Stimulated activated naive CD4-positive, alpha-beta T cell treated with Interleukin-2 at 50 U/mL for 16 hours (primary cell): ENCODE measurements at places on chromosomes 11 and 22.

GRCh38 chr22:23119494-23120414, 22.0 kb downstream of the RSPH14 start:
- peak; percentile 54 for DNase-seq

- no peak for DNase-seq
Measured at GRCh38 chr22:48807155-48807554, 1020.5 kb downstream of the BRD1 start.

DNA sequence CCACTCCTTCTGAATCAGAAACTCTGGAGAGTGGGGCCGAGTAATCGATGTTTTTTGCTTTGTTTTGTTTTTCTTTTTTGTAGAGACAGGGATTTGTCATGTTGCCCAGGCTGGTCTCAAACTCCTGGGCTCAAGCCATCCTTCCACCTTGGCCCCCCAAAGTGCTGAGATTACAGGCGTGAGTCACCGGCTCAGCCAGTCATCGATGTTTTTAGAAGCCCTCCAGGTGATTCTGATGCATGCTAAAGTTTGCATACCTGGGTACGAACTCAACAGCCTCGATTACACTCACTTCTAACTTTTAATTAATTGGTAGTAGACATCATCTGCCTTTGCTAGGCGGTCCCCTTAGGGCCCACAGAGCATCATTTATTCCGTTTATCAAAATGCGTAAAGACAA, 50.3 kb downstream of the C11orf71 start:
- DNase-seq = no peak

DNA sequence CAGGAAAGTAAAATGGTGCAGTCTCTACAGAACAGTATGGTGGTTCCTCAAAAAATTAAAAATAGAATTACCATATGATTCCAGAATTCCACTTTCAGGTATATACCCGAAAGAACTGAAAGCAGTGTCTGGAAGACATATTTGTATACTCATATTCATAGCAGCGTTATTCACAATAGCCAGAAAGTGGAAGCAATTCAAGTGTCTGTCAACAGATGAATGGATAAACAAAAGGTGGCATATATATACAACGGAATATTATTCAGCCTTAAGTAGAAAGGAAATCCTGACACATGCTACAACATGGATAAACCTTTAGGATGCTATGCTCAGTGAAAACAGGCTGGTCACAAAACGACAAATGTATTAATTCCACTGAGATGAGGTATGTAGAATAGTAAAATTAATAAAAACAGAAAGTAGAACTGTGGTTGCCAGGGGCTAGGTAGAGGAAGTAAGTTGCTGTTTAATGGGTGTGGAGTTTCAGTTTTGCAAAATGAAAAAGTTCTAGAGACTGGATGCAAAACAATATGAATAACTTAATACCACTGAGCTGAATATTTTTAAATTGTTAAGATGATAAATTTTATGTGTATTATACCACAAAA, 14.5 kb downstream of the SAA1 start:
- no peak for DNase-seq

GRCh38 chr11:44764583-44764982, 37.8 kb downstream of the TSPAN18 start:
- no peak for DNase-seq

- DNase-seq = no peak
Measured at GRCh38 chr22:27983361-27983791, 64.3 kb upstream of the PITPNB start.

DNA sequence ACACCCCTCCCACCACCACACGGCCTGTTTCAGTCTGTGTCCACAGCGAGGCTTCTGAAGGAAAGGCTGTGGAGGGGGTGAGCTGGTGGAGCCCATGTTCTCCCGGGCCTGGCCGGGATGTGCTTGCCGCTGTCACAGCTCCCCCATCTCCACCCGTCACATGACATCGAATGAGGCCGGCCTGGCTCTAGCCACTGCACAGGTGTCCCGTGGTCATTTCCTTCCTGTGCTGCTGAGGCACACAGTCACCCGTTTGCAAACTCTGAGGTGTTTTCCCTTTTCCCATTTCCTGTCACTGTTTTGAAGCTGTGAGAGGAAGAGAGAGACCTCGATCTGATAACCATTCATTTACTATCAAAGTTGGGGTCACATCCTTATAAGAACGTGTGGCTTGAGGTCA, 55.7 kb upstream of the CLDN5 start:
- DNase-seq = no peak

DNA sequence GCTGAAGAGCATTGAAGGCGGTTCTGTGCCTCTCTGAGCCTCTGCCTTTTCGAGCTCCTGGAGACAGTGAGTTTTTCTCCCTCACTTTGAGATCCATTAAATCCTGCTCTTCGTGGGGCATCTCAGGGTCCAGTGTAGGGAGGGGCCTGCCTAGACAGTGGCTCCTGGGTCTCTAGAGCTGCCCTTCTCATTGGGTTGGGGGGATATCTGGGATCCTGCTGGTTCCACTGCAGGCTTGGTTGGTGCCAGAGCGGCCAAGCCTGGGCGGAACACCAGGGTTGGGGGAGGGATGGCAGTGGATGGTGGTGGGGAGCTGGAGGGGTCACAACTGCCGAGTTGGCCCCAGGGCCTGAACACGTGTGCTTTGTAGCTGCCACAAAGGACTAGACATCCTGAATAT, 52.2 kb upstream of the CARS1 start:
- DNase-seq = no peak

DNA sequence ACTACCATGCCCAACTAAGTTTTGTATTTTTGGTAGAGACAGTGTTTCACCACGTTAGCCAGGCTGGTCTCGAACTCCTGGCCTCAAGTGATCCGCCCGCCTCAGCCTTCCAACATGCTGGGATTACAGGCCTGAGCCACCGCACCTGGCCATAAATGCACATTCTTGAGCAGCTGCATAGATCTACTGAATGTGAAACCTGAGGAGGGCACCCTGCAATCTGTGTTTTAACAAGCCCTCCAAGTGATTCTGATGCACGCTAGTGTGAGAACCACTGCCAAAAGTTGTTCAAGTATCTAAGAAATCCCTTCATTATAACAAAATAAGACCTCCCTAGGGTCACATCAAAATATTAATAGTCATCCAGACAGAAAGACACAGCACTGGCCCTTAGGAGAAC, 89.3 kb downstream of the RDX start:
- no peak for DNase-seq

DNA sequence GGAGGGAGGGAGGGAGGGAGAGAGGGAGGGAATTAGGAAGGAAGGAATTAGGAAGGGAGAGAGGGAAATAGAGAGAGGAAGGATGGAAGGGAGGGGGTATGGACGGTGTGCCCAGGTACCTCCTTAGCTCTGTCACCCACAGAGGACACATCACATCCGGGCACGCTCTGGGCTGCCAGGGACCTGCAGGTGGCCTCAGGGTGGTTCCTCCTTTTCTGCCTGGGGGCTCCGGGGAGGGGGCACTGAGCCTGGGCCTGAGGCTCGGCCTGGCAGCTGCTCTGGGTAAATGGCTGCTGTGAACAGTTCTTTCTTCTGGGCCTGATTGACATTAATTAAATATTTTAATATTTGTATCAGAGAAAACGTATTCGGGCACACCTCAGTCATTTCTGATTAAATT, 733.5 kb downstream of the BRD1 start:
- no peak for DNase-seq

DNA sequence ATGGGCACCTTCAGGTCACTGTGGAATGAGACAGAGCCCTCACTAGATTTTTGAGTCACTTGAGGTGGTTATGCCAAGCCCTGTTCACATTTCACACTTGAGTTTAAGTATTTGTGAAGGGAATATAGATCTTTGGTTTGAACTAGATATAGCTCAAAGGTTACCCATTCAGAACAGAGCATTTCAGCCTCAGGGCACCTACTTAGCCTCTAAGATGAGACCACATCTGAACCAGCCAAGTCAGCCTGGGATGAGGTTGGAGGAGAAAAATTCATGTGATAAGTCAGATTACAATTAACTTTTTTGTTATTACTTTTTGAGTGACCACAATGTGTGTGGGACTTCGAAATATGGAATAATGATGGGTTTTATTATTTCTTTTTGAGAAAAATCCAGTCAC, 127.8 kb downstream of the TEAD1 start:
- no peak for DNase-seq

DNA sequence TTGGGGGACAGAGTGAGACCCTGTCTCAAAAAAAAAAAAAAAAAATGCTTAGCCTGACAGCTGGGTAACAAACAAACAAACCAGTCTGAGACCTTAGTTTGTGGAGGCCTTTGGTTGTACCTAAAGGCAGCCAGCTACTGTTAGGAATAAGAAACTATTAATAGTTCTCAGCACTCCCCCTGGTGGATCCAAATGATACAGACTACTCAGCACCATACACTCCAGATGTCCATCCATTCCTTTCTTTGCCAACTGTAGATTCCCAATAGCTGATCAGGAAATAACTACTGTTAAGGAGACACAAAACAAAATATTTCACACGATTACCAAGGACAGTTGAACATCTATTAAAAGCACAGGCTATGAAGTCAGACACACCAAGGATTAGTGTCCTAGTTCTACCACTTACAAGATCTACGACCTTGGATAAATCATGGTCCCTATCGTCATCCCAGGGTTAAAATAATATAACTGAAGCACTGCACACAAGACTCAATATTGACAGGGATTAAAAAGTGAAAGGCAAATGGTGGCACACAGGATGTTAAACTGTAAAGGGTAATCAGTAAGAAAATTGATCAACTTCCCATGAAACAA, 17.2 kb downstream of the CLDN25 start:
- no peak for DNase-seq

DNA sequence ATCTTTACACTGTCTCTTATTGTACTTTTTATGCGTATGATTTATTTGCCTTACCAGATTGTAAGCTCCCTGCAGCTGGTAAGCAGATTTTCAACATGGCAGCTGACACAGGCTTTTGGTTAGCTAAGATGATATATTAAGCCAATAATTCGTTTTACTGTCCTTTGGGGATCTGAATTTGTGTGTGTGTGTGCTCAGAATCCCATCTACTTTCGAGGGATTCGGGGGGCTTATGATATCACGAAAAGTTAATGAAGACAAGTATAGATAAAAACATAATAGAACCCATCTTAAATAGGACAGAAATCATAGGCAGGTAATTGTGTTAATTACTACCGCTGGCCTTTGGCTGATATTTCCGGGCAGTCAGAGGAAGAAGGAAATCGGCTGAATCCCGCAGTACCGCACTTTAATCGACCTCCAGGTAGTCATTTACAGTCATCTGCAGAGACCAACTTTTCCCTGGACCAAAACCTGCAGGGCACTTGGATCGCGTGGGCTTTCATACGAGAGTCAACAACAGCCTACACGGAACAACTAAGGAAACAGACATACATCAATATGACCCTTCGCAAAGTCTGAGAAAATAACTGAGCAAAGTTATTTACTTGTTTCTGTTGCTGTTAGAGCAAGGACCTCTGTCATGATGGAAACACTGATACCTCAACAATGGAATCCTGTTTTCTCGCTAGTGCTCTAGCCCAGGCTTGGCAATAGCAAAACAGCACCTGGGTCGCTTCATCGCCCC, 802 bp downstream of the KBTBD3 start:
- DNase-seq = no peak

GRCh38 chr22:37633625-37634416, 5.6 kb upstream of the SH3BP1 start:
- DNase-seq = peak; percentile 51

- peak; percentile 10 for DNase-seq
Measured at GRCh38 chr11:77147668-77148321, 19.7 kb downstream of the MYO7A start.

DNA sequence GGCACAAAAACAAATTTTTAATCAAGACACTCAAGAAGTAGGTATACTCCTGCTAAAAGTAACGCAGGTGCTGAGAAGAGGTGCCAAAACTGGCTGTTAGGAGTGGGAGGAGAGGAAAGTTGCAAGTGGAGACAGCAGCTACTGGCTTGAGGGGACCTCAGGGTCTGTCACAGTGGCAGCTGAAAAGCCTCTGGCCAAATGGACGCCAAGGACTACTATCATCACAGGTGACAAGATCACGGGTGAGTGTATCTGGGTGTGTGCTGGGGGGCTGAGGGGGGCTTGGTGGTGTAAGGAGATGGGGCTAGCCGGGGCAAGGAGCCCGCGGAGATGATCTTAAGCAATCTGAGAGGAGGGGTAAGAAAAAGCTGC, 687 bp downstream of the ZNF202 start:
- no peak for DNase-seq

GRCh38 chr11:2300290-2300935, 1.3 kb downstream of the C11orf21 start:
- no peak for DNase-seq

GRCh38 chr11:76153571-76153923, 52.8 kb downstream of the WNT11 start:
- no peak for DNase-seq

DNA sequence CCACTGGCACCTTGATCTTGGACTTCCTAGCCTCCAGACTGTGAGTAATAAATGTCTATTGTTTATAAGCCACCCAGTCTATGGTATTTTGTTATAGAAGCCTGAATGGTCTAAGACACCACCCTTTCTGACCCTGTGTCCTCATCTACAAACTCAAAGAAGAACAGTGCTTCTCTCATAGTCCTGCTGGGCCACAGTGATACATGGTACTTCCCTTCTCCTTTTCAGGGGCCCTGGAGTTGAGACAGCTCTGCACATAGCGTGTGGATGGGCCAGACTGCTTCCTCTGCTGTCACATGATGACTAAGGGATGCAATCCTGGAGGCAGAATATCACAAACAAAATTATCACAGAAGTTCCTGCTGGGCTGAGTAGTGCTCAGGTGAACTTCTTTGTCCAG, 5.0 kb downstream of the KCNJ11 start:
- DNase-seq = no peak

DNA sequence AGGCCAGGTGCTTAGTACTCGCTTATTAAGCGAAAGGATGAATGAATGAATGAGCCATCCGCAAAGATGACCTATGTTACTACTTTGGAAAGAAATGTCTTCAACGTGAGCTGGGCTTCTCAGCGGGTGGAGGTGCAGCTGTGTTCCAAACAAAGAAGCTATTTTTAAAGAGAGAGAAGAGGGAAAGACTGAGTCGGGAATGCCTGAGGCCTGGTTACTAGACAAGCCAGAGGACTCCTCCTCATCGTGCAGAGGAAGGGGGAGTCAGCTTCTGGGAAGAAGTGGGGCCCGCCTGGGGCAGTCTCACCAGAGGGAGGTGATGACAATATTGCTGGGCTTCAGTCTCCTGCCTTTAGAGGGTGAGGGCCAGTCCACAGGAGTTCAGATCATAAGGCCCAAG, 30.4 kb upstream of the CD5 start:
- no peak for DNase-seq
